Activated CD4-positive, alpha-beta T cell treated with anti-CD3 and anti-CD28 coated beads, Interleukin-2, amount 50 U/mL, for 4 hours (primary cell): ENCODE measurements at places on chromosomes 13 and 19.

DNA sequence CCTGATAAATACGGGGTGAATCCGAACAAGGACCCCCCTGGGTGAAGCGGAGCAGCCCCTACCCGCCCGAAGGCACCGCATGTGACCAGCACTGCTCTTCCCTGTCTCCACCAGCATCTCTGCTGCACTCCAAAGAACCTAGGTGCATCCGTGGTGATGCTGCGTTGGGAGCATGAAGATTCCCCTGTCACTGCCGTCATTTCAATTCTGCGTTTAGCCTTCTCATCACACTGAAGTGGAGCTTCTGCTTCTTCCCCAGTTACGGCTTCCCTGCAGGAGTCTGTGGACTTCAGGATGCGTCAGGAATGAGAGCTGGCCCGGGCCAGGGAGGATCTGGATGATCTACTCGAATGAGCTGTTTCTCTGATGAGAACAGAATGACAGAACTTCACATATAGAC lies 47.9 kb downstream of the SPACA7 start:
- no peak for DNase-seq

DNA sequence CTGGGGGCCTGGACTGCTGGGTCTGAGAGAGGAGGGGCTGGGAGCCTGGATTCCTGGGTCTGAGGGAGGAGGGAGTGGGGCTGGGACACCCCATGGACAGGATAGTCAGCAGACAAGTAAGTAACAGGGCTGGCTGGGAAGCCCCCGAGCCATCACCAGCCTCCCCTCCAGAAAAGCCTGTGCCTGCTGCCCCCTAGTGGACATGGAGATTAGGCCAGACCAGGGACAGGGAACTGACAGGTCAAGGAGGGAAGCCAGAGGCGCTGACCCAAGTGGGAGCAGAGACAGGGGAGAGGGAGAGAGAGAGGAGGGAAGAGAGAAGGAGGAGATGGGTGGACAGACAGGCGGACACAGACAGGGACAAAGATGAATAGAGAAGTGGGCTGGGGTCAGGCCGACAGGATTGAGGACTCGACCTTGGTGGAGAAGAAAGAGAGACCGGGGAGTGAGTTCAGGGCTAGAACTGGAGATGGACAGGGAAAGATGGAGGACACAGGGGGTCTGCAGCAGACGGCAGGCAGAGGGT lies 6.7 kb upstream of the ERFL start:
- peak; percentile 76 for DNase-seq

GRCh38 chr13:92126399-92126798 lies 728.0 kb downstream of the GPC5 start:
- no peak for DNase-seq

DNA sequence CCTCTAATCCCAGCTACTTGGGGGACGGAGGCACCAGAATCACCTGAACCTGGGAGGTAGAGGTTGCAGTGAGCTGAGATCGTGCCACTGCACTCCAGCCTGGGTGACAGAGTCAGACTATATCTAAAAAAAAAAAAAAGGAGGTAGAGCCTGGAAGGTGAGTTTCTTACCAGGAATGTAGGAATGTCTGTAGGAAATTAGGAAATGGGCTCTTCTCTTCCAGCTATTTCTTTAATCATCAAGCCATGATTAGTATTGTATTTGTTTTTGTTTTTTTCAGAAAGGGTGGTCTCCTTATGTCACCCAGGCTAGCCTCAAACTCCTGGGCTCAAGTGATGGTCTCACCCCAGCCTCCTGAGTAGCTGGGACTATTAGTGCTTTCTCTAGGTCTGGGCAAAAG lies 26.3 kb upstream of the SERP2 start:
- no peak for DNase-seq

- no peak for DNase-seq
Measured at GRCh38 chr13:41361491-41361890, 50.4 kb downstream of the NAA16 start.

DNA sequence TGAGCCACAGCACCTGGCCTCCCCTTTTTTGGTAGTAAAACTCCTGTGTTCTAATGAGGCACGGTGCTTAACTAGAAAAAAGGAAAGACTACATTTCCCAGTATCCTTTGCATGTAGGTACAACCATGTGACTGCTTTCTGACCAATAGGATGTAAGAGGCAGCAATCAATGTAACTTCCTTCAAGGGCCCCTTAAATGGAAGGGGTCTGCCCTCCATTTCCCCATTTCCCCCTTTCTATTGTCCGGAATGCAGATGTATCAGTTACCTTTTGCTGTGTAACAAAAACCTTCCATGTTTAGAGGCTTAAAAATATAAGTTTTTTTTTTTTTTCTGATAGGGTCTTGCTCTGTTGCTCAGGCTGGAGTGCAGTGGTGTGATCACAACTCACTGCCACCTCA lies 2.2 kb downstream of the GPR32 start:
- DNase-seq = no peak

- DNase-seq = no peak
Measured at GRCh38 chr19:11102944-11103343, 13.7 kb downstream of the LDLR start.

- no peak for DNase-seq
Measured at GRCh38 chr19:33703438-33703750, 81.6 kb downstream of the CHST8 start.

- no peak for DNase-seq
Measured at GRCh38 chr13:59747529-59747928, 416.2 kb downstream of the DIAPH3 start.

- no peak for DNase-seq
Measured at GRCh38 chr13:60511637-60512036, 114.6 kb downstream of the TDRD3 start.

GRCh38 chr13:111116856-111117255 lies 1.7 kb downstream of the ARHGEF7 start:
- DNase-seq = no peak

DNA sequence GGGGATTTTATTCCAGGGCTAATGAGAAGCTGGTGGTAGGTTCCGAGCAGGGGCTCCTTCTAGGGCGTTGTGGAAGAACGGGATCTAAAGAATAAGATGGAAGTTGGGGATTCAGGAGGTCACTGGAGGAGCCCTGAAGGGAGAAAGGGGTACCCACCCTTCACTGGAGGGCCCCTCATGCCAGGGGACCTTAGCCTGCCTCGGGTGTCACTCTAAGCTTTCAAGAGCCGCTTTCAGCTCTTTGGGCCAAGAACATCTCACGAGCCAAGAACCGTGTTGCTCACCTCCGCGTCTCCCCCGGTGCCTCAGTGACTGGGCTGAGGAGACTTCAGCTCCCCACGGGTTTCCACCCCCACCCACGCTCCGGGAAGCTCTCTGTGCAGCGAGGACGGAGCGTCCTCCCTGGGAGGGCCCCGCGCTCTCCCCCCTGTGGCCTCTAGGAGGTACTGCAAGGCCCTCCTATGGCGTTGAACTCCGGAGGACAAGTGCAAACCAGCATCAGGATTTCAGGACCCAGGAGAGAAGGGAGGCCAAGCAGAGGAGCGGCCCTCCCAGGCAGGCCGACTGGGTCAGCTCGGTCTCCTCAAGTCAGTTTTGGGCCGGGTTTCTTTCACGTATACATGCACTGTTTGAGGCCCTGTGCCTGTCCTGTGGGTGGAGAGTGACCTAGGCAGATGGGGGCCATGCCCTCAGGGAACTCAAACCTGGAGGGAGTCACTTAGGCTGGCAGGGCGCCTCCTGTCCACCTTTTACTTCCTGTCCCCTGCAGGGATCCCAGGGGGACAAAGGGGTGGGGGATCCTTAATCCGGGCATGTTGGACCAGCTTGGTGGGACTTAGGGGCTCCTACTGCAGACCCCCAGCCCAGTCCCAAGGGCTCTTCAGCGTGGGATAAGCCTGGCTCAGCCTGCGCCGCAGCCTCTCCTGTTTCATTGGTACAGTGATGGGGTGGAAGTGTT lies 5.1 kb upstream of the KRTDAP start:
- DNase-seq = peak; percentile 89

DNA sequence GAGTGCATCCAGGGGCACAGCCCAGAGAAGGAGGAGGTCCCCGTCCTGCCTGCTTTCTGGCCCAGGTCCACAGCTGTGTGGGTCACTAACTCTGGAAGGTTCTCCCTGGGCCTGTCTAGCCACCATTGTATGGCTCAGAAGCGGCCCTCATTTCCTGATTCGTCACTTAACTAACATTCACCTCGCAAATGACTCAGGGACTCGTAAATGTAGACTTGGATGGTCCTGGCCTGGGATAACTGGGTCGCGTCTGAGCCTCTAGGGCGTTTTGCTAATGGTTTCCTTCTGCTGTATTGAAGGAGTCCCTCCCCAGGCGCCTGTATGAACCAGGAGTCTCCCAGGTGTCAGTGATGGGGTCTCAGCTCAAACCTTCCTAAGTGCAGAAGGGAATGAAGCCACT lies 162.8 kb downstream of the ZNF536 start:
- DNase-seq = no peak

DNA sequence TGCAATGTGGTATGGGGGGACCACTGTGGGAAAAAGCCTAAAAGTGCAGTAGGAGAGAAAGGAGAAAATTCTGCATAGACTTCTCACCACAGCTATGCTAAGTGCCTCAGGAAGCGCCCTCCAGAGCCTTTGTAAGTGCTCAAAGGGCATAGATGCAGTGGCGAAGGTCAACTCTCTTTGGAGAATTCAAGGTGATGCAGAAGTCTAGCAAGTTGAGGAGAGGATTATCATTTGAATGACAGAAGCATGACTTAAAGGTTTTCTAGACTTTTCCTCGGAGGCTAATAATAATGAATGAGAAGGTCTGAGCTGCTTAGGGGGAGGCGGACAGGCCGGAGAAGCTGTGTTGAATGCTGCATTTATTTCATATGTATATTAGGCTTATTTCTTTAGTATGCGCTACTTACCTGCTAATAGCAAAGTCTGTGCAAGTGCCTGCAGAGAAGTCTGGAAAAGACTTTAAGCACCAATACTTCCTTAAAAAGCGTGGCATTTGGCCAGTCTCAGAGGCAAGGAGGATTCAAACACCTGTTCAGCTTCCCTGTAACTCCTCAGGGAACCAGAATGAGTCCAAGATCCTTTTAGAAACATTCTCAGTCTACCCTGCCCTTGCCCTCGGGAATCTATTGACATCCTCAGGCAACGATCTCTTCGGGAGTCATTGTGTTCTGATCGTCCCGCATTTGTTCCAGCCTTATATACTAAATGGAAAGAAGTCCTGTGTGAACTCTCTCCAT lies 56.2 kb downstream of the FLT1 start:
- DNase-seq = no peak

DNA sequence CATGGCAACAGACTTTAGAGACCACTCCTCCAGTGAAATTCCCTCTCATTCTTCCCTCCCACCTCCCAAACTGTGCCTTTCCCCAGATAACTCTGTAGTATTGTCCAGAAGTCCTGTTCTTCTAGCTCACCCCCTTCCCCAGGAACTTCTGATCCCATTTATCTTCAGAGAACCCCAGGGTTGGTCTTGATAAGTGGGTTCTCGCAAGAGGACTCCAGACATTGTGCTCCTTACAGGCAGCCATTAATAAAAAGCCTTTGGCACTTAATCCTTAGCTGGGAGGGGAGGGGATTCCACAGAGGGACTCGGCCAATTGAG lies 1.9 kb downstream of the LTBP4 start:
- no peak for DNase-seq

DNA sequence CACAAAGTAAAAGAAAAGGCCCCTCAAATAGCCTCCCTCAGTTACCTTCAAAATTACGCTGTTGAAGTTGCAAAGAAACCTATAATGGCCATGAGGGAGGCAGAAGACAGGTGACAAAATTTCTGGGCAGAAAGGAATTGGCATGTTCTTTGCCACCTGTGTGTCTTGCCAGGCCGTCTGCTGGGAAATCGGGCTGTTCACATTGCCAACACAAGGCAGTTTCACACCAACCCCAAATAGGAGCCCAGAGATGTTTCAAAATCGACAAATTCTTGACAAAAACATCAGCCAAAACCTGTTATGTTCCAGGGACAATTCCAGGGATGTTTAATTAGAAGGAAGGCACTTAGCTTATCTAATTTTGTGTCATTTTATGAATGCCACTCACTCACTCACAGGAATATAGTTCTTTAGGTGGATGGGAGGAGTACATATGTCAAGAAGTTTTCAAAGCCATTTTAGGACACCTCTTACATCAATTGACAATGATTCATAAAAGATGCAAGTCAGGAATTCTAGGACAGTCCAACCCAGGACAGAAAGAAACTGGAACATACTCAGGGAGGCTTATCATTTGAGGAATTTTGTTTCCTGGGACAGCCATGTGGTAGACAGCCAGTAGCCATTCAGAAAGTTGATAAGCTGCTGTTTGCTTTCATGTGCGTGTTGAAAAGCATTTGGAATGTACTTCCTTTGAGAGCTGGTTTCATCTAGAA lies 164.5 kb downstream of the RGCC start:
- DNase-seq = no peak

- DNase-seq = no peak
Measured at GRCh38 chr19:15196360-15197005, 4.3 kb downstream of the NOTCH3 start.

DNA sequence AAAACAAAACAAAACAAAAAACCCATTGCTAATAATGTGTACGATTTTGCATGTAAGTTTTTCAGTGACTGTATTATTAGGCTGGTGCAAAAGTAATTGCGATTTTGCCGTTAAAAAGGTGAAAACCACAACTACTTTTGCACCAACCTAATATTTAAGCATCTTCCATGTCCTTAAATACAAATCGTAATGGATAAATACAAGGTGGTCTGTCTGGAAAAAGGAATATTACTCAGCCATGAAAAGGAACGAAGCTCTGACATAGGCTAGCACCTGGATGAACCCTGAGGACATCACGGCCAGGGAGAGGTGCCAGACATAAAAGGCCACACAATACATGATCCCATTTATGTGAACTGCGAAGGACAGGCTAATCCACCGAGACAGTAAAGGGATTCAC lies 33.2 kb downstream of the GADD45B start:
- DNase-seq = no peak

DNA sequence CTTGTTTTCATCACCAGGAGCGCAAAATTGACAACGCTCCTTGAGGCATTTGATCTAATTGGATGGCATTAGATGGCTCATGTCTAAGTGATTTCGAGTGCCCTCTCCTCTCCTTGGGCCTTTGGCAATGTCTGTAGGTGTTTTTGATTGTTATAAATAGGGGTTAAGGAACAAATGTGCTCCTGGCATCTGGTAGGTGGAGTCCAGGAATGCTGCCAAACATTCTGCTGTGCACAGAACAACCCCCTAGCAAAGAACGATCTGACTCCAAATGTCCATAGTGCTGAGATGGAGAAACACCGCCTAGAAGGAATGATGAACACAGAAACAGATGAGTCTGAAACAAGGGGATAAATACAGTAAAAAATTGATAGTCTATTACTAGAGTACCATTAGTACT lies 68.0 kb upstream of the C1QTNF9B start:
- DNase-seq = no peak

- DNase-seq = no peak
Measured at GRCh38 chr19:40363069-40363468, 14.6 kb downstream of the PLD3 start.

DNA sequence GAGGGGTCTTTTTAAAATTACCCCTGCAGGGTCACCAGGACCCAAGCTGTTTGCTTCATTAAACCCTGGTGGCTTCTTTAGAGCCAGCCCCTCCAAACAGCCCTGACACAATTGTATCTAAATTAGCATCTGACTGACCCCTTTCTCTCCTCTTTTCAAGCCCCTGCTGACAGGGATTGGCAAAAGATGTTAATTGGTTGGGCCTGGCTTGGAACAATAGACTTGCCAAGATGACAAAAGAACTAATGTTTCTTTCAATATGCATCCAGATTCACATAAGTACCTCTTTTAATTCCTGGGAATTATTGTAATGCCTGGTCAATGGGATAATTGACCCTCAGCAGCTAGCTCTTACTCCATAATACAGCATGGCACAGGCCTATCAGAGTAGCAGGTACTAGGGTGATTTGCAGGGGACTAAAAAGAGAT lies 140.8 kb downstream of the SHISA2 start:
- no peak for DNase-seq

- no peak for DNase-seq
Measured at GRCh38 chr19:35704218-35704617, at the start of gene ZBTB32. TSS of gene ZBTB32 (plus strand) at chr19:35704558. CDS start at chr19:35714627, 10,069 bp downstream.
